ENCODE measurements at places on chromosomes 11 and 22. TPM values are rescaled to one million over a fixed set of nuclear protein-coding genes. Genes with fewer than 3 reads are reported as not detected.
A peak's percentile ranks its signal among the peaks of the same experiment; 100 is the strongest.

Gene APOA4
- polyA plus RNA-seq = not detected

DNA sequence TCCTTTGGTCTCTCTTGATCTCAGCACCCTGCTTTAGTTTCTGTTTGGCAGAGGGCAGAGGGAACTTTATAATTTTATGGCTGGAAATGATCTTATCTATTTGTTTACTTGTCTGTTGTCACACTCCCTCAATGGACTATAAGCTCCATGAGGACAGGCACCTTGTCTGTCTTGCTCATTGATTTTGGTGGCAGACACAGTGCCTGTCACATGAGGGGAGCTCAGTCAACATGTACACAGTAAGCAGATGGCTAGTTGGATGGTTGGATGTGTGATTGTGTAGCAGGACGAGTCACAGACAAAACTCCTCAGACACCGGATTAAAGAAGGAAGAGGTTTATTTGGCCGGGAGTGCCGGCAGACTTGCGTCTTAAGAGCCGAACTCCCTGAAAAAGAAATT lies 80.4 kb downstream of the MYO18B start:
- no peak for DNase-seq

Gene SYT9
- polyA plus RNA-seq = 0.23 TPM

GRCh38 chr22:44116755-44117684 lies 63.7 kb upstream of the PARVG start:
- no peak for DNase-seq

DNA sequence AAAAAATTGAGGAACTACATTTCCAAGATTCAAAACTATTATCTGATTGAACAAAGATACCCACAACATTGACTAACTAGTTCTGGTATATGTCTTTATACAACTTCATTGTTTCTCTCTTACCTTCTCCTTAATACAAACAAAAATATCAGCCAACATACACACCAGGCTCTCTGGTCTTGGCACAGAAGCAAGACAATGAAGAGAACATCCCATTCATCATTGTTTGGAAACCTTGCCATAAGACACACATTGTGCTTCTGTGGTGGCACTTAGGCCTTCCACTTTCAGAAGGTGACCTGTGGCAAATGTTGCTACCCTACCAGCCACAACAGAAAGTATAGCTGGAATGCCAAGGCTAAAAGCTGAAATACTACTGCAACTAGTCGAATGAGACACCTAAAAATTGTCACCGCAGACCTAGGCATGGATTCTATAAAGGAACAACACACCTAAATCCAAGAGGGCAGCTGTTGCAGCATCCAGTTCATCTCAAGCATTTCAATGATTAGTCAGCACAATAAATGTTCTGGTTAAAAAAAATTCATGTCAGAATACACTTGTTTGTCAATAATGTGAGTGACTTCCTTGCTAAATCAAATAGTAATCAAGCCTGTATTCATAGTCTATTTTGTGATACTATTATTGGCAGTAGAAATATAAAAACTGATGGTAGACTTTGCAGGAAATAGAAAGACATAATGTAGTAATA lies 26.3 kb downstream of the MAP6 start:
- no peak for DNase-seq

Gene CRYBB3
- polyA plus RNA-seq = 0.59 TPM

- no peak for DNase-seq
Measured at GRCh38 chr11:62269654-62270278, at the start of gene SCGB2A2. Gene SCGB2A2, plus strand, starts transcription at chr11:62270158. Its CDS starts 59 bp downstream, at chr11:62270217.

DNA sequence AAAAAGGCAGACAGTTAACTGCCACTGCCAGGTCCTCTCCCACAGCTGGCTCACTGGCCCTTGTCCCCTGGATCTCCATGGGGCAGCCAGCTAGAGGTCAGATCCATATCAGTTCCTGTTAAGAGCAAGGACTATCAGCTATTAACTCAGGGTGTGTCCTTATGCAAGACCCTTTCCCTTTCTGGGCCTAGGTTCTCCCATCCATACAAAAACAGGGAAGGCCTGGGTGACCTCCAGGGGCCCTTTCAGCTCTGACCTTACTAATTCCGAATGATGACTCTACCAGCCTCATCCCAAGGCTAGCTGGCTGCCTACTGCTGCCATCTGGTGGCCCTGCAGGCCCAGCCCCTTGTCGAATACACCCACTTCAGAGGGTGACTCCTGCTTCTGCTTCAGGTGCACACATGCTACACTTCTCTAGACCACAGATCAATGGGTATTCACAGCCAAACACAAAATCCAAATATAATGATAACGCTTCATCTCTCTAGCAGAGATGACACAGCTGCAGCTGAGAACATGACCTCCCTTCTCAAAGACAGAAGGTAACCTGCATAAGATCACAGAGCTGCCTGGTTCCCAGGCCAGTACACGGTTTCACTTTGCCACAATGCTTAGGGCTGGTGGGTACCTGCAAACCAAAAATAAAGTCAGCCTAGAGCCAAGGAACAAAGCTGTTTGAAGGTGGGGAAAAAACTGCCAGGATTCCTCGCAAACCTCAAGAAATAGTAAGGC lies 34.1 kb downstream of the SERGEF start:
- peak; percentile 41 for DNase-seq

GRCh38 chr22:33299245-33299956 lies 241.2 kb upstream of the SYN3 start:
- DNase-seq = no peak

DNA sequence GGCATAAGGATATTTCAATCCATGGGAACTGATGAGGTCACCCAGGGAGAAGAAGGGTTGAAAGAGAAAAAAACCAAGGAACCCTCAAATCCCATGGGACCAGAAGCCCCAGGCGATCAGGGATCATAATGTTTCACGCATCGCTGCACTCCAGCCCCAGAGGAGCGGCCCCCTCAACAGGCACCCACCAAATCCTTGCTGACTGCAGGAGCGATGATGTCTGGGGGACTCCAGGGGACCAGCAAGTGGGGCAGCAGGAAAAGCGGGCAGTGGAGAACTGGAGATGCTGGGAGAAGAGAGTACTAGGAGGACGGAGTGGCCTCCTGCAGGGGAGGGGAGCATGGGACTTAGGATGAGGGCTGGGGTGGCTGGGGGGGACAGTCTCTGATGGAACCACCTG lies 47.7 kb upstream of the LINC01488 start:
- DNase-seq = no peak

DNA sequence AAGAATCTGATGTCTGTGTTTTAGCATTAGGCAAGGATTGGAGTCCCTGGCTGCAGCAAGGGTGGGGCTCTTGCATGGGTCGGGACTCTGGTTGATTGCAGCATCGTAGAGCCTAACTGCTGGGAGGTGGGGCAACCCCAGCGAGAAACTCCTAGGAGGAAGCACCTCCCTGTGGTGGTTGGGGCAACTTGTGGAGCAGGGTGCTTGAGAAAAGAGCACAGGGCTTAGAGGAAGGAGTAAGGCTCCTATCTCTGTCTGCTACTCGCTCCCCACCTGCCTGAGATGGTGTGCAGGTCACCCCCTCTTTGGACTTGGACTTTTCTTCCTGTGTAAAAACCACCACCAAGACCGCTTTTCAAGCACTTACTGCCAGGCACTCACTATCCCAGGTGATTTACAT lies 15.6 kb downstream of the SREBF2 start:
- DNase-seq = no peak

- DNase-seq = no peak
Measured at GRCh38 chr11:116694815-116695590, 77.8 kb downstream of the BUD13 start.

Gene KREMEN1
- polyA plus RNA-seq = 0.58 TPM

- DNase-seq = no peak
Measured at GRCh38 chr11:128246364-128246801, 341.0 kb downstream of the ETS1 start.

DNA sequence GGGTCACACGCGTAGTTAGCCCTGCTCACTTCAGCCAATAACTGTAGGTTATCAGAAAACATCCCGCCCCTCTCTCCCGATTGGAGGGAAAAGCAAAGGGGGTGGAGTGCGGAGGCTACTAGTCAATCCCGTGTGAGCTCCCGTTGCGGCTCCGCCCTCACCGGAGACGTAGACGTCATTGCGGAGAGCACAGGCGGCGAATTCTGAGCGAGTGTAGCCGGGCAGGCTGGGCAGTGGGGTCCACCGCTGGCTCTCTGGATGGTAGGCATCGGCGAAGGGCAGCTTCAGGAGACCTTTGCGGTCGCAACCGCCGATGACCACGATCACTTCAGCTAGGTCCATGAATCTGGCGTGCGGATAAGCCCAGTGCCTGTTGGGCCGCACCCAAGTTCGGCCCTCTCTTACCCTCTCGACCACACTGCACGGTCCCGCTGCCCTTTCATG lies 4.7 kb downstream of the KLHL35 start:
- DNase-seq = peak; percentile 96

DNA sequence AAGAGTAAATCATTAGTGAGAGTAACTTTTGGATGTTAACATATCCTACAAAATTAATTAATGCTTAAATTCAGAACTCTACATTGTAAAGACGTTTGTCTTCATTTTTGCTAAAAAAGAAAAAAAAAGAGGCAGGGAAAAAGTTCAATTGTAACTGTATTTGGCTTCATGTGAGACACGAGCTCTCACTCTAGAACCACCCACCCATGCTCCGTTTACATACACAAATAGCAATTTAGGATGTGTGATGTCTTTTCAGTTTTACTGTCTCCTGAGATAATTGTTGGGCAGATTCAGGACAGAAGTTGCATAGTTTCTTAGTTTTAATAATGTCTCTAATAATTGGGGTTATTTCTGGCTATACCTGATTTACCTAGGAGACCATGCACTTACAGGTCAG lies 248.6 kb downstream of the AASDHPPT start:
- no peak for DNase-seq

DNA sequence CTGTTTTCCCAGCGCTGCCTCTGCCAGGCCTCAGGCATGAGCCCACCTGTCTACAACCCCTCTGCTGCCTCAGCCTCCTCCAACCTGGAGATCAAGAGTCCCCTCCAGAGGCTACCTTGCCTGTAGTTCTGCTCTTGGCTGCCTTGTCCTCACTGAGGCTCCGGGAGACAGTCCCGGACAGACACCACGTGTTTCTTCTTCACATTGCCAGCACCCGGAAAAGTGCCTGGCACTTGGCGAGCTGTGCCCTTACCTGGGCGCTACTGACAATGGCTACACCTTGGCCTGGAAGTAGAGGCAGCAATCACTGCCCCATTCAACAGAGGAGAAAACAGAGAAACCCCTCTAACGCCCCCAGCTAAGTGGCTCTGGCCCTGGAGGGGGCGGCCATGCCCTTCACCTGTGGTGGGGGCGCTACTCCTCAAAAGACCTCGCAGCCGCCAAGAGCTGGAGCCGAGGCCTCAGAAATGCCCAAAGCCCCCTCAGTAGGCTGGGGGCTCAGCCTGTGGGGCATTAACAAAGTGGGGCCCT lies 3.0 kb upstream of the NAP1L4 start:
- no peak for DNase-seq
